NCI-H187 (cell line): ENCODE measurements at places on chromosomes 1 and 21.

DNA sequence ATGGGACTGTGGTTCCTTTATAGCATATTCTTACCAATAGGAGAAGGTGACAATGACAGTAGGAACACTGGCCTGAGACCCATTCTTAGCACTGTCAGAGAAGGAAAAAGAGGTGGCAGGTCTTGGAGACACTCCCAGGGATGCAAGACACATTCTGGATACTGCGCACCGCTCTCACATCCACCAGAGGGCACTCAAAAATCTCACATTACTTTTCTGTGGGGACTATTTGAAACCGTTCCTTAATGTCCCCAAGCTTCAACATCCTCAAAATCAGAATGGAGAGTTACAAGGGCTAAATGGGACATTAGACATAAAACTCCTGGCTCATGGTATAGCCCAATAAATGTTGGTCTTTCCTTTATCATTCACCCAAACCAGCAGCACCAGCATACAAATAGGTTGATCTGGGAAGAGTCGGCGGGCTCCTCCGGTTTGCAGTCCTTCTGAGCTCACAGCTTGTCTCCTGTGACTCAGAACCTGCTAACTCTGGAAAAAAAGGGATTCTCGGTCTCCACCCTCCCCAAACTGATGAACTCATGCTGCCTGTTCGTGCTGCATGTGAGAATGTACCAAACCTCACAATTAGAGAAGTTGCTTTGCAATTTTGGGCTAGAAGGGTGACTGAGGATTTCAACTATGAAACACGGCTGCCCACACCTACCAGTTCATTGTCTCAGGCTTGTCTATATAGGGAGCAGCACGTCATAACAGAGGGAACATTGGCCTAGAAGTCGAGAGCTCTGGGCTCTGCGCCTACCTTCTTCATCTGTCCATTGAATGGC is 40.2 kb downstream of the IL12RB2 start:
- DNase-seq: no peak

DNA sequence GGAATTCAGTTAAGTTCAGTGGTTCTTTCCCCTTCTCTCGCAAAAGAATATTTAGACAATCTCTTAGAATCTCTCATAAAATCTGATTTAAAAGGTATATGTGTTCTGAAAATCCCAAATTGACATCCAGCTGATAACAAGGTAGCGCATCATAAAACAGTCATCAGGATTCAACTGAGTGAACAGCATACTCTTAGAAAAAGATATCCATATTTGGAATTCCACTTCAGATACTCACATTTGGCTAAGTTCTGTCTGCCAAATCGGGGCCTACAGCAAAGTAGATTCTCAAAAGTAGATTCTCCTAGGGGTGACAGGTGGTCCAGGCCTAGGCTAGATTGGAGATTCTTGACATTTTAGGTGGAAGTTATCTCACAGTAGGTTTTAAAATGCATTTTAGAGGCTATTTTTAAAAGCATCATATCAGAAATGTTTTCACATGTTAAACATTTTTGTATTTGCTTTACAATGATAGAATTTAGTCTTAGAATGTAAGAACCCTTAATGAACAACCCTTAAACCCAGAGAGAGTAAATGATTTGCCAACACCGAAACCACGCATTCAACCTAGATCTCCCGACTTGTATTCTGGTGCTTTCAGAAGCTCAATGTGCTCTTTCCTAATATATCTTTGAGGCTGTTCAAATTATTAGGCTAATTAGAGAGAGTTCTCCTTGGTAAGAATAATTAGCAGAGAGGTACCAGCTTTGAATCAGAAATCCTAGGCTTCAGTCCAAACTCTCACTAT is 318.9 kb downstream of the LMO4 start:
- no peak for DNase-seq

DNA sequence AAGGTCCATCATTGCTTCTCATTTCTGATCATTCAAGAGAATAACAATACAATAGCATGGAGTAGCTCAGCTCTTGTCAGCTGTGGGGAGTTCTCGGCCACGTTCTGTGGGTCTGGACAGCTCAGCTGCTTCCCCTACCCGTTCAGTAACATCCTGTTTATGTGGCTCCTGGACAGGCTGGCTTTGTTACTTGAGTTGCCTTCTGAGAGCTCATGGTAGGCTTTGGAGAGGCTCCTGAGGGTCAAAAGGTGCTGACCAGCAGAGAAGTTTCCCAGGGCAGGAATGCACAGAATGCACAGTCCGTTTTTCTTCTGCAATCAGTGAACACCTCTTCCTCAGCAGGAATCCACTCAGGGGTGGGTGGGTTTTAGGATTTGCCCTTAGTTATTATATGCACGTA is 36.0 kb downstream of the KAZN start:
- no peak for DNase-seq

DNA sequence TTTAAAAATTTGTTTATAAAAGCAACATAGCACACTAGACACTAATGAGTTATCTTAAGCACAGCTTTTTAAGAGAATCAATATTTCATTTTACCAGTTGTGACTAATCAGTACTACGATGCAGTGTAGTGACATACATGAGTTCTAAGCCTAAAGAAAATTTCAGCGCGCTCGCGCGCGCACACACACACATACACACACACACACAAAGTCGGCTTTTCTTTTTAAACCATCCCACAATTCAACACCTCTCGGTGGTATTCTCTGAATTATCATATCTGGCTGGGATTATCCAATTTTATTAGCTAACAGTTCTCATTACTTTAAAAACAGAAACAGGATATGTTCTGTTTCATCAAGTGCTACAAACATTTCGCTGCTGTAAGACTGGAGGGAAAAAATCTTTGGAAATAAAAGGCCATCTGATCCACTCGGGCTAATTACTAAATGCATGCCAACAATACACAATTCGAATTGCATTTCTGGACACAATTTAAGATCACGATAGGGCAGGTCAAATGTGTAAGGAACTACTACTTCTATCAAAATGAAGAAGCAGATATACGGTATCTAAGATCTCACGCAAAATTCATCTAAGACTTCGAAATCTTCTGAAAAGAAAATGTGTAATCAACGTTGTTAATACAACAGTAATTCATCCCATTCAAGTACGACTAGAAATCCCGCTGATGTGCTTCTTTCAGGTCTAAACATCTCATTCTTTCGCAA is 1.2 kb downstream of the TUT4 start:
- DNase-seq: no peak

GRCh38 chr1:192629612-192630011 is 6.3 kb upstream of the RGS13 start:
- DNase-seq: no peak

- DNase-seq: no peak
These were observed 77.3 kb upstream of the BCAR3 start for GRCh38 chr1:93758842-93759515.

DNA sequence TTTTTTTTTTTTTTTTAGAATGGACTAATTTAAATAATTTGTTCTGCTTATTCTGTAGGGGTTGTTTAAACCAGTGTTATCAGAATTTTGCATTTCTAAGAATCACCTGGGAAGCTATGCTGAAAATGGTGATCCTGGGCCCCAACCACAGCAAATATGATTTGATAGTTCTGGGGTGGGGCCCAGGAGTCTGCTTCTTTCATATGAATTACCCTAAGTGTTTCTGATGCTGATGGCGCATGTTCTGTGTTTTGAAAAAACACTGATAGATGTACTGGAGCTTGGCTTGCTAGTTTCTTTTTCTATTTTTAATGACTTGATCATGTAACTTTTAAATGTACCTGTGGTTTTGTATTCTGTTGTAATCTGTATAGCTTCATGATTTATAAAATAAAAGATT is 89.3 kb downstream of the CDC14A start:
- no peak for DNase-seq

DNA sequence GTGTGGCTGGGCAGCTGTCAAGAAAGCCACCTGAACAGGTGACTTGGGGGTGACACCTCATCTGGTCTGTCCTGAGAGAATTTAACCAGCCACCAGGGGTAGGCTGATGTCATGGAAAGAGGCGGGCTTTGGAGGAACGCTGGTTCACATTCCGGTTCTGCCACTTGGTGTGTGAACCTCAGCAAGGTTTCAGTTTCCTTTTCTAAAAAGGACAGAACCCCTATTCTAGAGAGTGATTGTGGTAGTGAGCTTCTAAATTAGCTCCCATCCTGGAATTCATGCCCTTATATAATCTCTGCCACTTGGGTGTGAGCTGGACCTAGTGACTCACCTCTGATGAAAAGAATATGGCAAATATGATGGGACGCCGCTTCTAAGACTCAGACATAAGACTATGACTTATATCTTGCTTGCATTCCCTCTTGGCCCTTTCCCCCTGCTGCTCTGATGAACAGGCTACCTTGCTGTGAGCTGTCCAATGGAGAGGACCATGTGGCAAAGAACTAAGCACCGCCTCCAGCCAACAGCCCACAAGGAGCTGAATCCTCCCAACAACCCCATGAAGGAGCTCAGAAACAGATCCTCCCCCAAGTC is 332.1 kb downstream of the RRAGC start:
- DNase-seq: no peak

DNA sequence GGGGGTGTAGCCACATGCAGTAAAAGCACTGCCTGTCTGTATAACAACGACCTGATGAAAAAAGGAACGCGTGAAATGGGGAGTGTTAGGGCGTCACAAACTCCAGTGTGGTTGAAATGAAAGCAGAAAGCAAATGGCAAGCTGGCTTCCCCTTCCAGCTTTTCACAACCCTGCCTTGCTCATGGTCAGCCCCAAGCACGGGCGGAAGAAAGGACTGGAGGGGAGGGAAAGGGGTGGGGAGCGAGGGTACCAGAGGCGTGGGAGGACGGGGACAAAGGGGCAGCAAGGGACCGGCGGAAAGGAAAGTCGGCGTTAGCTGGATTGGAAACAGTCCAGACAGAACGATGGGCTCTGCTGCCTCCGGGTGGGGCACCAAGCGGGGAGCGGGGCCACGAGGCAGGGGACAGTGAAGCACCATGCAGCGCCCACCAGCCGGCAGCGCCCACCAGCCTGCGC is 9.6 kb downstream of the VPS26C start:
- DNase-seq: no peak

GRCh38 chr1:15029786-15030185 is 123.8 kb upstream of the TMEM51 start:
- DNase-seq: no peak

- DNase-seq: peak; percentile 24
These were observed 4.2 kb upstream of the IL19 start for GRCh38 chr1:206766251-206766856.

DNA sequence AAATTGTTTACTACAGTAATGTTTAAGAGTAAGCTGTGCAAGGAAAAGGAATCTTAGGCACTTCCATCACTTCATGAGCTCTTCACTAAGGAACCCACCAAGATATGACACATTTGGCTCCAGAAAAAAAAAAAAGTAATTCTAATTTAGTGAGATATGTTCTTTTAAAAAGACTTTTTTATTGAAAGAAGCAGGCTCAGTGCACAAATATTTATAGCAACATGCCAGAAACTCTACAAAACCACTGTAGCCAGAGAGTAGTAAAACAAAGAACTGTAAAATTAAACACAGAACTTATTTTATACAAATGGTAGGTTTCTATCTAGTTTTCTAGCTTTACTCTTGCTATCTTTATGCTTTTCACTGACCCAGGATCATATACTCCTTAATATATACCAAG is 434.6 kb upstream of the ADGRL2 start:
- no peak for DNase-seq

- DNase-seq: no peak
These were observed 60.0 kb upstream of the EPS8L3 start for GRCh38 chr1:109823543-109824348.

GRCh38 chr1:43620956-43621355 is 29.0 kb upstream of the KDM4A start:
- DNase-seq: no peak

- DNase-seq: no peak
These were observed 64.1 kb downstream of the ACTL8 start for GRCh38 chr1:17819129-17819802.

DNA sequence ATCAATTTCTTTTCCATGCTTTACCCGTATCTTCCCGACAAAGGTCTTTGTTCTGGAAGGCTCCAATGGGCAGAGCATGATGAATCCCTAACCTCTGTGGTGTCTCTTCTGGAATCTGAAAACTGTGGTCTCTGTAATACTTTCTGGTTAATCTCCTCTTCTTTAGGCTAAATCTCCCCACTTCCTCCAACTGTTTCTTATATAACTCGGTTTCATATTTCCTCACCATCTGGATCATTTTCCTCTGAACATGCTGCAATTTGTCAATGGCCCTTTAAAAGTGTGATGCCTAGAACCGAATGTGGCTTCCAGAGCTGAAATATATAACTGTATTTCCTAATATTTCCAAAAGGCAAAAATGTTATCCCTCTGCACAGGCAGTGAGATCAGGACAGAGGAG is 66.1 kb downstream of the ALG14 start:
- DNase-seq: no peak

- DNase-seq: no peak
These were observed 358.7 kb downstream of the LTN1 start for GRCh38 chr21:28633839-28634555.

GRCh38 chr1:192521734-192522133 is 53.8 kb upstream of the RGS1 start:
- no peak for DNase-seq

GRCh38 chr21:34791776-34792503 is 123.1 kb downstream of the CLIC6 start:
- no peak for DNase-seq

DNA sequence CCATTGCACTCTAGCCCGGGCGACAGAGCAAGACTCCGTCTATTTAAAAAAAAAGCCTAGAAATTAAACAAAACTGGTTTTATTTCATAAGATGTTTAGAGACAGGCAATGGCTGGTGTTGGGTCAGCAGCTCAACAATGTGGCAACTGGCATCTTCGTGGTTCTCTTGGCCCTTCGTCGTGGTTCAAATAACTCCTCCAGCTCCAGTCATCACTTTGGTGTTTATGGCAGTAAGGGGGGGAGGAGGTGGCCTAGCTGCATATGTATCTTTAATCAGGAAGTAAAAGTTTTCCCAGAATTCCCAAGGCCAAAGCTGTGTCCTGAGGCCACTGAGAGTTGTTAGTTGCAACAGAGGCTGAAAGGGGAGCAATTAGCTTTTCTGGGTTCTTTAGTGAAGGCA is 13.0 kb upstream of the LTN1 start:
- DNase-seq: no peak

GRCh38 chr1:53354119-53354518 is 26.2 kb upstream of the LRP8 start:
- DNase-seq: no peak

DNA sequence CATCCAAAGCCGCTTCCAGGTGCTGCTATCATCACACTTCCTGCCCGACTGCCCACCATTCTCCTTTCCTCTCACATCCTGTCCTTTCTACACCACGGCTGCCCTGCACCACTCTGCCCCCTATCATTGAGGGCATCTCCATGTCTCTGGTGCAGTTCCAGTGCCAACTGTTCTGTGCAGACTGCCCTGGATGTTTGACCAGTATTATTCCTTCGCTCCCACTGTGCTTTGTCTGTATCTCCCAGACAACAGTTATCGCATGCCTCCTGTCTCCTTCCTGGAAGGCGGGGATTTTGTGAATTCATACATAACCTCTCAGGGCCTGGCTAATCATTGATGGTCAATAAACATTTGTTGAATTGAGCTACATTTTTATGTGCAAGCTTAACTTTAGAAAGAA is 63.6 kb upstream of the GNG12 start:
- no peak for DNase-seq

DNA sequence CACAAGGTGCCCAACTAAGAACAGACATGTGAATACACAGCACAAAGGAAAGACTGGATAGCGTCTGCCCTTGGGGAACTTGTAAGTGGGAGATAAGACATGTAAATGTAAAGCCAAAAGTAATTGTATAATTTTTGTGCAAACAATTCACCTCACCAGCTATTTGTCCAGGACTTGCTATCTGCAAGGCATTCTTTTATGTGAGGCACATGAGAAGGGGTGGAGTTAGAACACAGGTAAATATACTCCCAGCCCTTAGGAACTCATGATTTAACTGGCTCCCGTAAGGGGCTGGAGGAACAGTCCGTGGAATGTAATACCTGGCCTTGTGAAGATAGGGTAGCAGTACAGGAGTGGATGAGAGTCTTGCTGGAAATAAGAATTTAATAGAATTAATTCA is 61.3 kb downstream of the CDK18 start:
- DNase-seq: no peak
